Nucleus accumbens (tissue), 56 donors: ENCODE measurements at places on chromosomes 5 and 9.

DNA sequence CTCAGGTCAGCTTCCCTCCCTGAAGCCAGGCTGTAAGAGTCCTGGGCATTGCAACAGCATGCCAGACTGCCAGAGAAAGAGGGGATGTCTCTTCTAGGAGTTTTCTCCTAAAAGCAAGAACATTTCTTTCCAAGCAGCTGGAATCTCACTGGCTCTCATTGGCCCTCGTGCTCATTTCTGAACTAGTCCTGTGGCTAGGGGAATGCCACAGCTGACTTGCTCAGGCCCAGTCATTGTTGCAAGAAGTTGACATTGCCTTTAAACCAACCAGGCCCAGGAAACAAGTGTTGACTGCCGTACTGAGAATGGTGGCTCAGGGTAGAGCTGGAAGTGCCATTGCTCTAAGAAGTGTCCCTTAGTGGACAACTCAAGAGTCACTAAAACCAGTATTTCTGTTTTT is 15.0 kb upstream of the CEP120 start:
- no peak for DNase-seq

GRCh38 chr5:173812811-173813550 is 75.2 kb upstream of the CPEB4 start:
- DNase-seq = no peak

- DNase-seq = no peak
Observed at GRCh38 chr9:125988479-125989050, 241.4 kb downstream of the PBX3 start.

DNA sequence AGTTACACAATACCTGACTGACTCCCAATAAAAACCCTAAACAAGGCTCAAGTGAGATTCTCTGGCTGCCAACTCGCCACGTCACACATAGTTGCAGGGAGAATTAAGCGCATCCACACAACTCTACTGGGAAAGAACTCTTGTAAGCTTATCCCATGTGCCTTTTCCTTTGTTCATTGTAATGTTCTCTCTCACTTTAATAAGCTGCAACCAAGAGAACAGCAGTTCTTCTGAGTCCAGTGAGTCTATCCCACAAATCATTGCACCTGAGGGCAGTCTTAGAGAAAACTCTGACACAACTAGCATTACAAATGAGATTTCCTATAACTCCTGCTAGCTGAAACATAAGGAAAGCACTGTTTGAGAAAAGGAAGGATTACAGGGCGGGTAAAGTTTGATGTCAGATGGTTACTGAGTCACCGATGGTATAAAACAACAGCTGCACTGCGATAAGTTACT is 27.4 kb downstream of the CENPK start:
- DNase-seq = no peak

DNA sequence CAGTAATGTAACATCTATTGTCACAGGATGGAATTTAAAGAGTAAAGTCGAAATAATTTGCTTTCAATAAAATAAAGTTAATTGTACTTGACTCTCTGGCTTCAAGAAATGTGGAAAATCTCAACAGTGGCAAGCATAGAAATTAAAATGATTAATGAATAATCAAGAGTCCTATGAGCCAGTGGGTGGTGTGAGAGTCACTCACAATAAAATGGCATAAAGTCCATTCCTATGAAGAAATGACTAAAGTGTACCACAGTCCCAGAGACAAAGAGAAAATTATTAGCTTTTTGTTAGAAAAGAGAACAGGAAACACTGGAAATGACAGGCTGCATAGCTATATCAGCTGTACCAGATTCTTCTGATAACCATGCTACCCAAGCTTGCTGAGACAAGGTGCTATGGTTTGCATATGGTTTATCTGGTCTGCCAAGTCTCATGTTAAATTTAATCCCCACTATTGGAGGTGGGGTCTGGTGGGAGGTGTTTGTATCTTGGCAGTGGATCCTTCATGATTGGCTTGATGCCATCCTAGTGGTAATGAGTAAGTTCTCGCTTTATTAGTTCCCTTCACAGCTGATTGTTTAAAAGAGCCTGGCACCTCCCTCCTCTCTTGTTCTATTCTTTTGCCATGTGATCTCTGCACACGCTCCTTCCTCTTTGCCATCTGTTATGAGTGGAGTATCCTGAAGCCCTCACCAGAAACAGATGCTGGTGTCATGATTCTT is 647.7 kb upstream of the ITGA1 start:
- no peak for DNase-seq

- DNase-seq = no peak
Observed at GRCh38 chr5:178221282-178221681, 11.3 kb downstream of the PHYKPL start.

- DNase-seq = no peak
Observed at GRCh38 chr5:180172447-180173197, 36.4 kb downstream of the RASGEF1C start.

DNA sequence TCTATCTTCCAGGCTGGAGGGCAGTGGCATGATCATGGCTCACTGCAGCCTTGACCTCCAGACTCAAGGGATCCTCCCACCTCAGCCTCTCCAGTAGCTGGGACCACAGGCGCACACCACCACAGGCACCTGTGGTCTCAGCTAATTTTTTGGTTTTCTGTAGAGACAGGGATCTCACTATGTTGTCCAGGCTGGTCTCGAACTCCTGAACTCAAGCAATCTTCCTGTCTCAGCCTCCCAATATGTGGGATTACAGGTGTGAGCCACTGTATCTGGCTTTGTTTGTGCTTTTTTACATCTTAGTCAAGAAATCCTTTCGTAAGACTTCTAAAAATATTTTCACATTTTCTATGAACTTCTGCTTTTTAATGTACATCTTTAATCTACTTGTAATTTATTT is 116.9 kb downstream of the DENND1A start:
- DNase-seq = no peak

- no peak for DNase-seq
Observed at GRCh38 chr9:22650946-22651345, 204.3 kb downstream of the DMRTA1 start.

GRCh38 chr5:41842777-41843176 is 27.4 kb downstream of the OXCT1 start:
- no peak for DNase-seq

- DNase-seq = no peak
Observed at GRCh38 chr5:173454736-173455598, 126.8 kb upstream of the STC2 start.

- DNase-seq = no peak
Observed at GRCh38 chr9:14516656-14517055, 176.6 kb downstream of the ZDHHC21 start.

DNA sequence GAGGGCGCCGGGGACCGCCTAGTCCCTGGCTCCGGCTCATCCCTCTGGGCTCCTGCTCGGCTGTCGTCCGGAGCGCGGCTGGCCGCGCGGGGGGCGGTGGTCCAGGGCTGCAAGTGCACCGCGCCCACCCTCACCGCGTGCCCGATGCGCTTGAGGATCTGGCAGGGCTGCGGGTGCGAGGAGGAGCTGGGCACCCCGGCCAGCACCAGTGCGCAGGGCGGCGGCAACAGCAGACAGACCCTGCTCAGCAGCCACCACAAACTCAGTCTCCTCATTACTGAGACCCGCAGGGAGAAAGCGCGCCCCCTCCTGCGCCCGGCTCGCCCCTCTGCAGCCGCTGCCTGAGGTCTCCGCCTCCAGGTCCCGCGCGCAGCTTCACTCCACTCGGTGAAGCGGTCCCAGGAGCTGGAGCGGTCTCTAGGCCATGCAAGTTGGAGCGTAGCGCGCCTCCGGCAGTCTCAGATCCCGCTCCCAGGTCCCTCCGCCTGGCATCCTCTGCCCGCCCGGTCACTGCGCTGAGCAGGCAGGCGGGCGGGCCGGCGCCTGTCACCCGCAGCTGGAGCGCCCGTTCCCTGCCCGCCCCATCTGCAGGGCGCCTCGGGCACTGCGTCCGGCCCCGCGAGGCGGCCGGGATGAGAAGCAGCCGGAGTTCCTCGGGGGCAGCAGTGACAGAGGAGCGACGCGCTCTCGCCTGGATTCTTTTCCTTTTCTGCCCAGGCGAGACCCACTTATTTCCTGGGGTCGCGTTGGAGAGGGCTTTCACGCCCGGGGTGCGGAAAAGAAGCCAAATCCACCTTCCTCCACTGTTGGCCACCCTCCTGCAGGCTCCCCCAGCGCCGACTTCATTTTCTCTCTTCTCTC is 512 bp downstream of the GRIN3A start:
- no peak for DNase-seq

GRCh38 chr5:5939759-5940370 is 438.5 kb downstream of the MED10 start:
- no peak for DNase-seq

GRCh38 chr5:38202741-38203140 is 55.6 kb upstream of the EGFLAM start:
- DNase-seq = no peak

DNA sequence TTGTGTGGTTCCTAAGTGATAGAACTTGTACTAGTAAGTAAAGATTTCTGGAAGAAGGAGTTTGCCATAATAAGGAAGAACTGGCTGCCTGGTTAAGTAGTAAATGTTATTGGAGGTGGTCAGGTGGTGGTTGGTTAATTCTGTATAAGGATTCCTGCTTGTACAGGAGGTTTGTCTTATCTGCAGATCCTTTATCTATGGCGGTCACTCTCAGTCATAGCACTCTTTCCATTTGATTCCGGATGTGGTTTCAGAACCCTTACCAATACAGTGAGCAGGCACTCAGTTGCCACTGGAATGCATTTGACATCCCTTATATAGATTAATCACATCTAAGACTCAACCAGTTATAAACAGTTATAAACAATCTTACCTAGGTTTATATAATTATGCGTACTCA is 50.3 kb downstream of the RAD50 start:
- DNase-seq = no peak

DNA sequence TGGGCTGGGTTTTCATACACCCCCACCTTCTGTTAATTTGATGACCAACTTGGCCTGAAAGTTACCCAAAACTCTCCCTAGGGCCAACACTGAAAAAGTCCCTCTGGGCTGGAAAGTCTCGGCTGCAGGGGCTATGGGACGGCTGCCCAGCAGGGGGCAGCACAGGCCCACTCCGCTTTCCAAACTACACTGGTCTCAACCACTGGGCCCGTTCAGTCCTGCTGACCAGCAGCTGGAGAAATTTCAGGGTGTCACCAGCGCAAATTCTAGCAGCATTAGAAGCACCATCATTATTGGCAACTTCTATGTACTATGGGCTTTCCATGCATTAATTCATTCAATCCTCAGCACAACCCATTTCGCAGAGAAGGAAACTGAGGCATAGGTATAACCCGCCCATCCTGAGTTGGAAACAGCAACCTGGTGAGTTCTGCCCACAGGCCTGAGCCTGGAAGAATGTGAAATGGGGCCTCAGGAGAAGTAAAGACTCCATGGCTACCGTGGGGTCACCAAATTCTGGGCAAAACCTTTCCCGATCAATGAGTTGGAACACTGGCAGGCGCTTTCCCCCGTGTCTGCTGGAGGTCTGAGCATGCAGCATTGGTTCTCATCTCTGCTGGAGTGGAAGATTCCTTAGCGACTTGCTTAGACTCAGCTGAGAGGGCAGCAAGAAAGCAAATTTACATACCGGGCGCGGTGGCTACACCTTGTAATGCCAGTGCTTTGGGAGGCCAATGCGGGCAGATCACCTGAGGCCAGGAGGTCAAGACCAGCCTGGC is 9.7 kb downstream of the ORM2 start:
- no peak for DNase-seq

- DNase-seq = no peak
Observed at GRCh38 chr5:61766141-61766540, 434.1 kb downstream of the ZSWIM6 start.
